ENCODE measurements at places on chromosomes 2 and 18. TPM values are rescaled to one million over a fixed set of nuclear protein-coding genes. Genes with fewer than 3 reads are reported as not detected.

CPS1 gene
- 1.9 TPM for total RNA-seq

DNA sequence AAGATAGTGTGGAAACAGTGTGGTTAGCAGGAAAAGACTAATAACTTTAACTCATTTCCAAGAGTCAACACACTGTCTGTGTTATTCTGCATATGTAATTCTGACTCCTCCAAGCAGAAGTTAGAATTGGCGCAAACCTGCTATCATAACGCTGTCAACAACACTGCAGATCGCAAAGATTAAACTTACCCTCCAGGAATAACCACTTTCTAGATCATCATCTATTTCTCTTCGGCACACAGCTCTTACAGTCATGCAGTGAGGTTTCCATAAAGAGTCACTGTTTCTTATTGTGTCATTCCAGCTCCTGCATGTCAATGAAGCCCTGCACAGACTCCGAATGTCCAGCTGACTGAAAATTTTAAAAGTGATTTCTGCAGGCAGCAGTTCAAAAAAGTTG is 2.4 kb downstream of the FBXO48 start:
- no peak for DNase-seq

ABHD1 gene
- total RNA-seq: not detected

DNA sequence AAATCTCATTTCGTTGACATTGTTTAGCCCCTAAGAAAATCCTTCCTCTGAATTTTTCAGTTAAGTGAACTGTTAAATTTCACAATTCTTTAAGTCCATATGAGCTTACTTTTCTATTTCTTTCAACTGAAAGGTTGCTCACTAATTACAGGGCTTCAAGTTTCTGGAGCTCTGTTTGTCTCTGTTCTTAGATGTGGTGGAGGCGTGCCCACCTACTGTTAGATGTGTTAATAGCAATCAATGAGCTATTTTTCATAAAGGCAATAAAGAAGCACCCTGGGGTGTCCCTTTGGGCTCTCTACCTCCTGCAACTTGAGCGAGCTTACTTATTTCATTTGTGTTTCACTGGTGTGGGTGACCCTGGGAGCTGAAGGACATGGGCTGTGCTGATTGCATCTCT is 25.0 kb downstream of the CREG2 start:
- no peak for DNase-seq

PLEK gene
- 12.7 TPM for total RNA-seq

SCYGR4 gene
- total RNA-seq: not detected

DNA sequence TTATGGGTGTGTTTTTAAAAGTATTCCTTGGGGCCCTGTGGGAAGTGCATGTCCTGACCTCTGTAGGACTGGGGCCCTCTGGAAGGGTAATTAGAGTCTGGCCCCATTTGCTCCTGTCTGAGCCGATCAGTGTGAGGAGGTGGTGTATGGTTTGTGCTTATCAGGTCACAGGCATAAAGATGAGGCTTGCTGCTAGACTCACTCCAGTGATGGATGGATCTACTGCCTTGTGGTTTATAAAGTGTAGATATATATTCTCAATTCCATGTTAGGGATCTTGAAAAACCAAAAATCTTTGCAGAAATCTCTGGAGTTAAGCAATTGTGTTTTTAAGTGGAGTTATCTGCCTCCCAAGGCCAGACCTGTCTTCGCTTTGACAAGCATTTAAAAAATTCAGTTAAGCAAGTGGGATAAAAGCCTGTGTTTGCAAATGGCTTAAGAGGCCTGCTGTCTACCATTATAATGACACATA is 182.4 kb downstream of the PTPRM start:
- DNase-seq: no peak

TFPI gene
- total RNA-seq: 92.3 TPM
